Occipital lobe (tissue), 3 donors: ENCODE measurements at places on chromosomes 6 and 20.
A peak's percentile ranks its signal among the peaks of the same experiment; 100 is the strongest.

DNA sequence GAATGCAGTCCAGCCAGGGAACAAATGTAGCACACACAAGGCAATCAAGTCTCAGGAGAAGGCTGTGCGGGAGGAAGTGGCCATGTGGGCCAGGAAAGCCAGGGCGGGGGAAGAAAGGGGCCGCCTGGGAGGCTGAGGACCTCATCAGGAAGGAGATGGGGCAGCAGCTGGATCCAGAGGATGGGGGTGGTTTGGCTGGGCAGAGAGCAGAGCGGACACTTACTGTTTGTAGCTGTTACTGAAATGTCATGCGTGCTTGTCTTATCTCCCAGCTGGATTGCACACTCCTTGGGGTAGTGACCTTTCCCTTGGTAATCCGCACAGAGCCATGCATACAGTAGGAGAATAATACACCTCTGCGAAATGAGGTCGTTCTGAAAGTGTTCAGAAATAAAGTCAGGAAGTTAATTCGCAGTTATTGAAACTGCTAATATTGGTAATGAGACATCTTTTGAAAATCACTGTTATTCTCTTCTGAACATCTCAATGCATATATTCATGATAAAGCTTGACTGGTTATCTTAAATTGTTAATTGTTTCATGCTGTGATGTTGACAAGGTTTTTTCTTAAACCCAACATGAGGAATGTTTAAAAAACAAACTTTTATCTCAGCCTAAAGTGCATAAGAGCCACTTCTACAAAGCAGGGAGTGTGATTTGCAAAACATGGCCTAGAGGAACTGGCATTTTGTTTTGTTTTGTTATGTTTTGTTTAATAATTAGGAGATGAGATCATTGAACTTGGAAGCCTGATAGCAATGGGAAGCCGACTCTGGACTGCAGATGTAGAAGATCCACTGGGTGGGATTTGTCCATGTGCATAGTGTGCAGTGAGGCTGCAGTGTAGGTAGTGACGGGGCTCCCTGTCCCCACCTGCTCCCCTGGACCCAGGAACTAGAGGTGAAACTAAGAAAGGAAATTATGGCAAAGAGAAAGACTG is 18.0 kb upstream of the MAP3K4 start:
- DNase-seq, result no peak

DNA sequence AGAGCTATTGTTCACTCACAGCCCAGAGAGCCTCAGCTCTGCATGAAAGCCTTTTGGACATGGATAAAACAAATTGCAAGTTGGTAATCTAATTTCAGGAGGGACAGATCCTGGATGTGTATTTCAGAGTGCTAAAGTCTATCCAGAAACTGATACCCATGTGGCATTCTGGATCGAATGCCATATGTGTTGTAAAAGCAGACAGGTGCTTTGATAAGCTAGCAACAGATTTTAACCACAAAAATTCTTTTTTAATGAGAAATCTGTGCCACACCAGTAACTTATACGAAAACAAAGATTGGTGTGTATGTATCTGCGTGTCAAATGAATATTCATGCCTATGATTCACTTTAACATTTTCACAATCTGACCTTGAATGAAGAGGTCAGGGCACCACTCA is 936.6 kb upstream of the MAP3K7 start:
- no peak for DNase-seq

DNA sequence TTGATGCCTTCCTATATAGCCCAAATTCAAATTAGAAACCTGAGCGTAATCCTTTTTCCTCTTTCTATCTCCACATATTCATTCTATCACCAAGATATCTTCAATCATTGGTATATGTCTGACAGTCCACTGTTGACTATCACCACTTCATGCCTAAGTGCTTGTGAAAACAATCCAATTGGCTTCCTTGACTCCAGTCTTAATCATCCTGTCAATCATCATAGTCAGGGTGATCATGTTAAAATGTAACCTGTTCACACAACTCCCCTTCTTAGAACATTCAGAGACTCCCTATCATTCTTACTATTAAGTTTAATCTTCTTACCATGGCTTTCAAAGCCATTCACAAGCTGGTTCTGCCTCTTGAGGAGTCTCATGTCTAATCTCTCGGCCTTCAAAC is 616.7 kb downstream of the PHF3 start:
- no peak for DNase-seq

DNA sequence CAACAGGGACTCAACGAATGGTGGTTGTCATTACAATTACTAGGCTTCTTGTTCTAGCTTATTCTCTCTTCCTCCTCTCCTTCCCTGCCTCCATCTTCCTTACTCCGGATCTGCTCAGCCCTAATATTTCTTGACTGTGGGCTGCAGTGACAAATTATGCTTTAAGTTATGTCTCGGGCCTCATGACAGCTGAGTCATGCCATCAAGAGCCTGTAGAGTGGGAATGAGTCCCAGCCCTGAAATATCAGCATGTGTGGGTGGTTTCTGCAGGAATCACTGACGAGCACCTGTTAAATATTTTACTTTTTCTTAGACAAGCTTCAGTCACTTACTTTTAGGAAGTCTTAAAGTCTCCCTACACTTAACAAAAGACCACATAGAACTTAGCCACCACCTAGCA is 83.1 kb upstream of the CBLN4 start:
- peak; percentile 8 for DNase-seq

DNA sequence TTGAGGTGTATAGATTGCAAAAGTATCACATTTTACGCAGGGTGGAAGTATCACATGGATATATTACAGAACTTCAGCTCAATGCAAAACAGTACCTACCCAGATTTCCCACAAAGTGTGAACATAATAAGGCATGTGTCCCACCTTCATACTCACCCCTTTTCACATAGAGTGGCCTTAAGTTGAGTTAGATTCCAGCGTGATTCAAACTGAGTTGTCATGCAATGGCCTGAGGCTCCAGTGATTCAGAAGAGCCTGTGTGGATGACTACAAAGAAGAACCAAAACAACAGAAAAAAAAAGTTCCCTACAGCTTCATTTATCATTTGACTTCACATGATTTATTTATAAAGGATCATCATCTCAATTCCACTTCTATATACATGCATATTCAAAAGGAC is 309.7 kb downstream of the SLC35F1 start:
- DNase-seq, result no peak

GRCh38 chr6:49772285-49772684 is 14.8 kb downstream of the PGK2 start:
- DNase-seq, result no peak

DNA sequence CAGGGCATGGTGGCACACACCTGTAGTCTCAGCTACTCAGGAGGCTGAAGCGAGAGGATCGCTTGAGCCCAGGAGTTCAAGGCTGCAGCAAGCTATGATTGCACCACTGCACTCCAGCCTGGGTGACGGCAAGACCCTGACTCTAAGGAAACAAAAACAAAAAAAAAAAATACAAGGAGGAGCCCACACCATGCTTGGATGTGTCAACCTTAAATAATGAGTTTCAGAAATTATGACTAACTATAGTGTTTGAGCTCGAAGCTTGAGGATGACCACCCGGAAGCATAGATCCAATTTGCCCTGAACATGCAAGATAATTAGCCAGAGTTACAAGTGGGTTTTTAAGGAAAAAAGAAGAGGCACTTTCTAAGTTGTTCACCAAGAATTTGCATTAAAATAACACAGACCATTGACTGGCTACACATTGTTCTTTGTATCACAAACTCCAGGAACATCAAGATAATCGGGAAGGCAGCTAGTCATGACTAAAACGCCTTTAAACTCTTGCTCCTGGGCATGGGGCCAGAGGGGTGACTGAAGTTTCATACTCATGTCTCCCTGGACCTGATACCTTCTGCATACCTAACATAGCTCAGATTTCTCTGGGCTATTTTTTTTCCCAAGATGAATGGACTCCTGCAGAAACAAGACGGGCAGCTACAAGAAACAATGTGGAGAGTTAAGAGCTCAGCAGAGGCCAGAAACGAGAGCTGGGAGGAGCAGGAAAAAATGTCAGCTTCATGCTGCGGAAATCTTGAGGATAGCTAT is 289.6 kb downstream of the PREX1 start:
- DNase-seq, result no peak

GRCh38 chr6:45791211-45792168 is 224.2 kb downstream of the CLIC5 start:
- no peak for DNase-seq

DNA sequence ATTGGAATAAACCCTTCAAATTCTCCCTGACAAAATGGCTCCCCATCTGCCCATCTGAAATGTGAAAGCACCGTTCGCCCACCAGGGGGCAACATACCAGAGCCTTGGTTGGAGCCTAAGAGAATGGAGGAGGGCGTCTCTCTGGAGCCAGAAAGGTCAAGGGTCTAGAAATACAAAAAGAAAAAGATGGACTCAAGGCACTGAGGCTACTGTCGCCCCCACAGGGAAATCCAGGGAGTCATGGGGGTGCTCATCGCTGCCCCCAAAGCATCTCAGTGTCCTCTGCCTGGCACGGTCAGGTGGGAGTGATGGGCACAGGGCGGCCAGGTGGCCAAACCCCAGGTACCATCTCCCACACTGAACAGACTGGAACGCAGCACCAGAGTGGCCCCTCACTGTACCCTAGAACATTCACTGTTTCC is 136.3 kb downstream of the ZMYND8 start:
- no peak for DNase-seq

DNA sequence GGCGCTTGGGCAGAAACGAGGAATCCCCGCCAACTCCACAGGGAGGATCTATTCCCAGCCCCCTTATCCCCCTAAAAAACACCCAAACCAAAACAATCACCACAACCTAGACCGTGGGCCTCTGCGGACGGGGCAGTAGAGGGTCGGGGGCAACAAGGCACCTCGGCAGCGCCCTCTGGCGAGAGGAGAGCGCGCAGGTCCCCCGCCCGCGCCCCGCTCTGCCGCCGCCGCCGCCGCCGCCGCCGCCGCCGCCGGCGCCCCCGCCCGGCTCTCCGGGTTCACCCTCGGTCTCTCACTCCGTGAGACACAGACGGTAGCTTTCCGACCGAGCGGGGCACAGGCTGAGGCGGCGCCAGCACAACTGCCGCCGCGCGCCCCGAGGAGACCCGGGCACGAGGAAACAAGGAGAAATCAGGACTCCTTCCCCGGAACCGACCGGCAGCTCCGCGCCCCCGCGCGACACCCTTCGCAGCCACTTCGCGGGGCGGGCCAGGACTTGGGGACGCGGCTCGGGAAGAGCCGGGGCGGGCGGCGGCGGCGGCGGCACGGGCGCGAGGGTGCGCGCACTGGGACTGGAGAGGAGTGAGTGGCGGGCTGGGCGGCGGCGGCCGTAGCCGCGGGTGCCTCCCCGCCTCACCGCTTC is at the start of gene SLC35F1:
TSS of gene SLC35F1 (plus strand) at position 307 of the 643 bp plus-strand sequence.
- peak; percentile 66 for DNase-seq

DNA sequence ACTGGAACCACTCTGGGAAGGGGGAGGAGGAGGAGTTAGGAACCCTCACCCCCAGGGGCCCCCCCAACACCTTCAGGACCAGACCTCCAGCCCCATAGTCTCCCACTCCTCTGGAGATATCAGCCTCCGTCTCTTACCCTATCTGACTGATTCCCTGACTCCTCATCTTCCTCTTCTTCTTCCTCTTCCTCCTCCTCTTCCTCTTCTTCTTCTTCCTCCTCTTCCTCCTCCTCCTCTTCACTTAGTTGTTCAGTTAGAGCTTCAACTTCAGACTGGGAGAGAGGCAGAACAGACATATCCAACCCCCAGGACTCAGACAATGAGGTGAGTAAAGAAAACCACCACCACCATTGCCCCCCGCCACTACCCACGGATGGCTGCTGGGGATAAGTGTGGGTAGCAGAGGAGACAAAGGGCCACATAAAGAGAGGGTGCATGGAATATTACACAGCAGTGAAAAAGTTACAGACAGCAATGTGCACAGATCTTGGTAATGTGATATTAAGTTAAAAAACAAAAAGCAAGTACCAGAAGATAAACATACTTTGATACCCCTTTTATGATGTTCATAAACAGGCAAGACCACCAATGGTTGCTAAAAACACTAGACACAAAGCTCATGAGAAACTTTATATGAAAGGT is 8.0 kb downstream of the EHMT2 start:
- DNase-seq, result no peak

DNA sequence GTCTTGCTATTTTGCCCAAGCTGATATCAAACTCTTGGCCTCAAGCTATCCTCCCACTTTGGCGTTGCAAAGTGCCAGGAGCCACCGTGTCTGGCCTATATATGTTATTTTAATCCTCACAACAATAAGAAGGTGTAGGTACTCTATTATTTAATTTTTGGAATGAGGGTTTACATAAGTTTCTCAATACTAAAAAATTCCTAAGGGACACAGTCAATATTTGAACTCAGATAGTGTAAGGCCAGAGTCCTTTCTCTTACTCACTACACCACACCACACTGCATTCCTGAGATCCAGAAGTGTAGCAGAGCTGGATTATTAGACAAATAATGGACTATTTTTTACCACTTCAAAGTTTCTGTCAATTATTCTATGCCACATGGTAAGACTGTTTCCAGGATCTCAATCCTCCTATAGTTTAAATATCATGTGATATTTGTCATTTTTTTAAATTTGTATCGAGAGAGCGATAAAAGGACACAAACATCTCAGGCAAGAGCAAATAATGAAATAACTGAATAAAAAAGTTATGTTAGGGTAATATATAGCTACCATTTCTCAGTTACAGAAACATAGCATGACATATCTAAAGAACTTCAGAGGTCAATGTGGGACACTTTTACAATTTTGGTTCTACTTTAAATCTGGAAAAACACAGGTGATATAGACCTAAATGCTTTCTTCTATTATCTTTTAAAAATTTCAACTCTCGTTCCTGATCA is 162.2 kb upstream of the THEMIS start:
- DNase-seq, result no peak

GRCh38 chr6:128657181-128657580 is 136.8 kb upstream of the PTPRK start:
- no peak for DNase-seq

- no peak for DNase-seq
These were observed 18.3 kb downstream of the RAET1L start for GRCh38 chr6:150006961-150007464.

DNA sequence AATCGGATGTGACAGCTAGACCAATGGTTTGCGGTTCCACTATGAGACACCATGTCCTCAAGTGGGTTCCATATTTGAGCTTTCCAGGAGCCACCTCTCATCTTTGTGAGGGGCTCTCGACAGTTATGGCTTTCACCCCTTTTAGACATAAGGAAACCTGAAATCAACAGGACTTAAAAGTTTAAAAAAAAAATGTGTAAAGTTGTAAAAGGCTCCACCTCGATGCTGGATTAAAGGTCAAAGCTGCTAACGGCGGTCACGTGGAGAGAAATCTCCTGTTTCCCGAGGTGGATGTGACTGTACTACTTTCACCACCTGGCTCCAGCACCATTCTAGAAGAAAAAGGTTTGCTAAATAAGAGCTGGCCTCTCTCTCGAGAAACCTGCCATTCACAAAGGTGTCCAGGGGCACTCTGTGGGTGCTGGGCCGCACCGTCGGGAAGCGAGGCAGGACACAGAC is 542 bp downstream of the ATP5F1E start:
- no peak for DNase-seq

DNA sequence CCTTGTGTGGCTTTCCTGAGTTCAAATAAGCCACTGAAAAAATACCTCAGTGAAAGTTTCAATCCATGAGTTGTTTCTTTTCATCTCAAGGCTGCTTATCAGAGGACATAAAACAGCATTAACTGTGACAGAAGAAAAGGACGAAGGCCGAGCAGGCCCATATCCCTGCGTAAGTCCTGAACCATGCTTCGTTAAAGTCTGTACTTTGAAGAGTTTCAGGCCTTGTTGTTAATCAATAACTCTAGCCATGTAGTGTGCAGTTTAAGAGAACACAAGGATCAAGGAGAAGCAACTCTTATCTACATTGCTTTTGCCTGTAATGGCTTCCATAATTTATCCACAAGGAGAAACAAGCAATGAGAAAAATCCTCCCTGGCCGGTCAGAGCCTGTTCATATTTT is 165.4 kb downstream of the UST start:
- no peak for DNase-seq
